ENCODE measurements at places on chromosomes 7 and 10.
A peak's percentile ranks its signal among the peaks of the same experiment; 100 is the strongest.

DNA sequence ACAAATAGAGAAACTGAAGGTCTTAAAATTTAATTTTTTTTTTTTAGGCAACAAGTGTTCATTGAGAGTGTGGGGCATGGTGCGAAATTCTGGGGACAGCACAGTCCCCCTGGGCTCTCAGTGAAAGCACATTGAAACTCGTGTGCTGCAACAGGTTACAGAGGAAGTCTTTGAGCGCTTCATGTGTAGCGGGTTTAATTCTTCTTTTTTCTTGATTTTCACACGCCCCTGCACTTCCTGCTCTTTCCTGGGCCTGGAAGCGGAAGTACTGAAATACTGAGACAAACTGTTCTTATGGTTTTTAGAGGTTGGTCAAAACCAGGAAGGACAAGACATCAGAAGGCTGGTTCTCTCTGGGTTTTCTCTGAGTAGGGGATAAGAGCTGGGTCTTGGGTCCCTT, 203.5 kb downstream of the PTEN start:
- DNase-seq, result no peak

DNA sequence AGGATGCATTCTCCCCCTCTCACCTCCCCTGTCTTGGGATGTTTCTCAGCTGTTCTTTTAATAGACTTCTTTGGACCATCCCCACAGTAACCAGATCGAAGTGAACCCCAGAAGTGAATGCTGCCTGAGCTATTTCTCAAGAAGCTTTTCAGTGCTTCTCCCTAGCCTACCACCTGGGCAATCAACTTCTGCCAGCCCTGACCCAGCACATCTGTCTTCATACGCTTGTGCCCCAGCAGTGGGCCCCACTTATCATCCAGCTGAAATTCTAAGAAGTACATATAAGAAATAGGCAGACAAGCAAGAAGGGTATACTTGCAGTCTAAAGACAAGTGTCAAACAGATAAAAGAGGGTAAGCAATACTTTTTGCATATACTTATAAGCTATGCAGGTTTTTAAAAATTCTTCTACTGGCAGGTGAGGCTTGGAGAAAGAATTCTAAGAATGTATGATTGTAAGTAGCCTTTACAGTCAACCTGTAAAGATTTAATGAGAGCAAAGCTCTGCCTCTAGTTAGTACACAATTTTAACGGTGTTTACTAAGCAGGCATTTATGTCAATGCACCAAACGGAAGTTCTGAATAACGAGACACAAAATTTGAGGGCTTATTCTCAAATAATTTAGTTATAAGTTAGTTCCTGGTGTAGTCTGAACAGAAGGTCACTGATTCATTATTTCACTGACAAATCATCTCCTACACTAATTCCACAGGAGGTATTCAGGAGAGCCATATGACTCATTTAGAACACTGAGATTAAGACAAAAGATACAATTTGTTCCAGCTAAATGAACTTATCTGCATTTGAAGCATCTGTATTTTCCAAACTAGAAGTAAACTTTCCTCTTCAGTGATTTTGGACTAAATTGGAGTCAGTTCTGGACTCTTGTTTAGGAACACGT, 83.3 kb downstream of the RNLS start:
- DNase-seq, result peak; percentile 13

DNA sequence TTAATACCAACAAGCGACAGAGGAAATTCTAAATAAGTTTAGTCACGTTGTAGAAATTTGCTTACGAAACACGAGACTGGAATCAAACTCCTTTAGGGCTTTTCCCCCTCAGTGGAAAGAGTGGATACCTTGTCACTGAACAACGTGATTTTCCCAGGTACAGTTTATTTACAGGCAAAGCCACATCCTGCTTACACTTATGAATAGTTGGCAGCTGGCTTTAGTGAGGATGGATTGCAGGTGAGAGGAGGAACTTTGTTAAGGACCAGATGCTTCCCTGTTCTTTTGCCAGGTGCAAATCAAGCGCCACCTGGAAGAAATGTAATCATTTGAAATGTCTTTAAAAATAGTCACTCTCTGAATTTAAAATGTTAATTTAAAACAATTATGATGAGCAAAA, 282.4 kb downstream of the ADARB2 start:
- no peak for DNase-seq

DNA sequence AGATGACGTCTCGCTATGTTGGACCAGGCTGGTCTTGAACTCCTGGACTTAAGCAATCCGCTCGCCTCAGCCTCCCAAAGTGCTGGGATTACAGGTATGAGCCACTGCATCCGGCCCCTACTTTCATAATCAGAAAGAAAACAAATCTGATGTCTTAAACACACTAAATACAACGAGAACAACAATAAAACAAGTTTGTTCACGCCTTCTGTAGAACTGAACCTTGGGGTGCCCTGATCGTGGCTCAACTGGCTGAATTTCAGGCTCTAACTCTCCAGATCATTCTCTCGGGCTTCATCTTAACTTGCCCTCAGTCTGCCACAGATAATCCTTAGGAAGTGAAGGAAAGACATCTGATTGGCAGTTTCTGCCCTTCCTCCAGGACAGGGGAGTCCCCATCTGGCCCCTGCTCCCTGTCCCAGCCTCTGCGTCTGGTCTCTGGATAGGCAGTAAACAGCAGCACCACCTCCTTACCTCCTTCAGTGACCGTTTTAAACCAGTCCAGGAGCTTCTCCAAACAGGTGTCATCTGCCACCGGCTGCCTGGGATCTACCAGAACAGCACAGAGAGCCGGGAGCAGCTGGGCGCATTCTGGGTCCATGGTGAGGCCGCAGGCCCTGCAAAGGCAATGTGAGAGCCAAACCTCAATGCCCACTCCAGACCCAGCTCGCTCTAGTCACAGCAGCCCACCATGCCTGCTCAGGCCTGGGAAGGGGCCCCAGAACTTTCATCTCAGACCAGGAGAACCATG, 1.3 kb downstream of the BRAT1 start:
- no peak for DNase-seq

DNA sequence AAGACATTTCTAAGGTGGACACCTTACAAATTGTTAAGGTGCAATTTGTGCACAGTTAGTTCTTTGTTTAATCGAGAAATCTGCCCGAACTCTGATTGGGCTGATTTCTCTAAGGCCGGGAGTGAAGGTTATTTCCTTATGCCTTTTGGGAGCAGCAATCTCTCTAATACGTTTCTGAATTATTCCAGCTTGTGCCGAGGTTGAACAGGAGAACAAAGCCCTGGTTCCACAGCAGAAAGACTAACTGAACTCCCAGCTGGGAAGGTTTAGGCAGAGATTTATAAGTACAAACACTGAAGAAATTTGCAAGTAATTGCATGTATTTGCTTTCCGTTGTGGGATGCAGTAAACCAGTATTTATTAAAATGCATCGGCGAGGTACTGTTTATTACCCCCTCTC, 116.8 kb downstream of the GLI3 start:
- DNase-seq, result no peak

DNA sequence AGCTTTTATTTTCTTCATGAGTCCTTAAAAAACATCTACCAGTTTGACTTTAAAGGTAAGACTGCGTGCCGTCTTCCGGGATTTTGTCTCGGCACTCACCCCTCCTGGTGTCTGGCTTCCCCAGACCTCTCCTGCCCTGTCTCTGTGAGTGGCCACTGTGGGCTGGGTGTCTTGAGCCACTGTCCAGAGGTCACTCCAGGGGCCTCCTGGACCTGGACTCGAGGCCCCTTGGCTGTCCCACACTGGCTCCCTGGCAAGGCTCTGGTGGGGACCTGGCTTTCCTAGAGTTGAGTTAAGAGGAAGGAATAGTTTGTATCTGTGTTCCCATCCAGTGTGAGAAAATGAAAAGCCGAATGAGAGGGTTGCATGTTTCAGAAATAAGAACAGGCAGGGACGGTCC, 95.5 kb downstream of the NKX6-2 start:
- DNase-seq, result no peak

DNA sequence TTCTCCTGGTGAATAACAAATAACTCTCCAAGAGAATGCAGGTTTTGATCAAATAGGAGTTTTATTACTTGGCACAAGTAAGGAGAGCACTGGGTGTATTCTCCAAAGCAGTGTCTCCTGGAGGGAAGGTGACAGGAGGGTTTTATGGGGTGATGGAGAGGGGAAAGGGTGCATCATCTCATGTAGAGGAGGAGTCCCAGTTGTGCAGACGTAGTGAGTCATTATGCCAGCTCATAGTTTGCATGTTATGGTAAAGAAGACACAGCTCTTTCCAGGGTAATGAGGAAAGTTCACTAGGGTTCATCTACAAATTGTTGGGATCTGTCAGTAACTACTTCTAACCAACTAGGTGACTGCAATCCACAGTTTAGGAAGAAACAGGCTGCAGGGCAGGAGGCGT, 347.9 kb upstream of the MEOX2 start:
- DNase-seq, result no peak

- DNase-seq, result no peak
These were observed 616.4 kb upstream of the MGMT start for GRCh38 chr10:128850647-128851046.

- DNase-seq, result no peak
These were observed 565.4 kb upstream of the AUTS2 start for GRCh38 chr7:69032848-69033247.

DNA sequence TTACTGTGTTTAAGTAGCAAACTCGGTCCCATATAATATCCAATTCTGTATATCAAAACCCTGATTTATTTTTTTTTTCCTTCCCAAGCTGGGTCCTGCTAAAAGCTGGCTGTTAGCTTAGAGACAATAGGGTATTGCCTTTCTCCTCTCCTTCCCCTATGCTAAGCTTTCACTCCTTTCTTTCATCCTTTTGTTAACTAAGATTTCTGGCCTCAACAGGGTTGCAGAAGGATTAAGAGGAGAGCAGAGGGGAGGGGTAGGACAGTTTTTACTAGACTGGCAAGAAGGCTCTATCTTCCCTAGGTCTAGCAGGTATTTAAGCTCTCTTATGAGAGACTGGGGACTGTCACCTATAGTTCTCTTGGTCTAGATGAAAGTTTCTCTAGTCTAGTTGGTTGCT, 229.2 kb downstream of the KCND2 start:
- no peak for DNase-seq

DNA sequence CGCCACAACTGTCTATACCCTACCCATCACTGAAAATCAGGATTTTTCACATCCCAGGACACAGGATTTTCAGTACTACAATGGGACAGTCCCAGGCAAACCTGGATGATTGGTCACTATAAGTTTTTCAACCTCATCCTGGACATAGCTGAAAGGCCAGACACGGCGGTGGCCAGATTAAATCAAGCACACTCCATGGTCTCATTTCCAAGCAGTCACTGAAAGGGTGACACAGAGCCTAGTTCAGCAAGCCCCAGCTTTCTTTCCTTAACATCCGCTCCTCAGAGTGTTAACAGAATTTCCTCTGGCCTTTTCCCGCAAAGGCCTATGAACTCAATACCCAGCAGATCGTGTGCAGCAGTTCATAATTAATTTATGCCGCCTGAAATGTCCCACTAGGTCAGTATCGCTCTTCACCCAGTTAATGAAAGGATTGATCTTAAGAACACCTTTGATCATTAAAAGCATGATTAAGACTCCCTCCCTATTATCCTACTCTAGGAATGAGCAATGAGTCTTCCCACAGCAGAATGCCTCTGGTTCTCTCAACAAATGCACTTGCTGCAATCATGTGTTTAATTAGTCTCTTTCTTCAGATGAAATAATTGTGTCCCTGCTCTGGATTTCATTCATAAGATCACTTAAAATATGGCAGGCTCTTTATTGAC, 104.0 kb upstream of the NANOS1 start:
- DNase-seq, result no peak

DNA sequence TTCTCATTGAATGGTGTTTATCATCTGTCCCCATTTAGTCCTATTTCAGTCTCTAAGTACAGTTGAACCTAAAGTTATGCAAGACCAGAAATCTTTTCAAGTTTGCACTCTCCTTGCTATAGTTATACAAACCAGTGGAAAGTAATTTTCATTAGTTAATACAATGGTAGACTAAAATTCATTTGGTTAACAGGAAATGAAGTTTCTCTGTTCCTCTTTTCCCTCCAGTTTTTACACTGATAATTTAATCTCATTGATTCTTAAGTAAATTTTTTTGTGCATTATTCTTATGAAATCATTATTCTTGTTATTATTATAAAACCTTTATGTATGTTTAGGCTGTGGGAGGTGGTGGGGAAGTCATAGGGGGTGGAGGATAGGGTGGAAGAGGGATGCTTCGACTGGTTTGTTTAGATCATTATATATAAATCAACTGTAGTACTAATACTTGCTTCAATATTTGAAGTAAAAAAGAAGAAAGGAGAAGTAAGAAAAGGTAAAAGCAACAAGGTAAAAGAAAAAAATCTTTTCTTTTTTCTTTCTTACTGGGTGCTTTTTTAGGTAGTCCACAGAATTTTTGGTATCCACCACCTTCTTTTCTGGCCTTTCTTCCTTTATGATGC, 104.1 kb downstream of the GPR85 start:
- DNase-seq, result no peak

- no peak for DNase-seq
These were observed 166.2 kb downstream of the FAM107B start for GRCh38 chr10:14608381-14609001.

DNA sequence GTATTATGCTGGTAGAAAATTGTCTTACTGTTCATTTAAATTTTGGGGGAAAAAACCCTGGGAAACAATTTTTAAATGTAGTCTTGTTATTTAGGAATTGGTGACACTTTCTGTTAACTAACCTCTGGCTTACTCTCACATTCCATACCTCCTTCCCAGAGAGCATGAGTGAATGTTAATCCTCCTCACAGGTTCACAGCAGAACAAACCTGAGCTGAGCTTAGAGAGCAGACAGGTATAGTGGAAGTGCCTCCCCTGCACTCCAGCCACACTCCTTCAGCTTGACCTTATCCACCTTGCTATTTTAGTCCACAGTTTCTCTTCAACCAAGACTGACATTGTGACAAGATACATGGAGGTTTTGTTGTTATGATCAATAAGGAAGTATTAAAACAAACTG, 235.9 kb downstream of the FOXP2 start:
- no peak for DNase-seq

DNA sequence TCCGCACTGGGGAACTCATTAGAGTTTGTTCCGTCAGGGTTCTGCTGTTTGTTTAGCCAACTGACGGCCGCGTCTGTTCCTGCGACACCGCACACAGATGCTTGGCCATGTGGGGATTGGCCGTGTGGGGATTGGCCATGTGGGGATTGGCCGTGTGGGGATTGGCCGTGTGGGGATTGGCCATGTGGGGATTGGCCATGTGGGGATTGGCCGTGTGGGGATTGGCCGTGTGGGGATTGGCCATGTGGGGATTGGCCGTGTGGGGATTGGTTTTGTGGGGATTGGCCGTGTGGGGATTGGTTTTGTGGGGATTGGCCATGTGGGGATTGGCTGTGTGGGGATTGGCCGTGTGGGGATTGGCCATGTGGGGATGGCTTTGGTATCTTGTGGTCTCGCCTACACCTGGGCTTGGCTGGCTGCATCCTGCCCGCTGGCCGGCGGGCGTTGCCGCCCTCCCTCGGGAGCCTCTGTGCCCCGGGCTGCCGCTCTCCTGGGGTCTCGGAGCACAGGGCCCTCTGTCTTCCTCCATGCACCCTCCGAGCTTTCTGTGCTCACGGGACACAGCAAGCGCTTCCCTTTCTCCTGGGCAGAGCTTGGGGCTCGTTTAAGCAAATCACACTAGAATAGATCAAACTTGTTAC, 62.5 kb downstream of the NKX6-2 start:
- no peak for DNase-seq

Data from RCC 7860 (cell line).